NCI-H526 (cell line): ENCODE measurements at places on chromosomes 12 and 14.

DNA sequence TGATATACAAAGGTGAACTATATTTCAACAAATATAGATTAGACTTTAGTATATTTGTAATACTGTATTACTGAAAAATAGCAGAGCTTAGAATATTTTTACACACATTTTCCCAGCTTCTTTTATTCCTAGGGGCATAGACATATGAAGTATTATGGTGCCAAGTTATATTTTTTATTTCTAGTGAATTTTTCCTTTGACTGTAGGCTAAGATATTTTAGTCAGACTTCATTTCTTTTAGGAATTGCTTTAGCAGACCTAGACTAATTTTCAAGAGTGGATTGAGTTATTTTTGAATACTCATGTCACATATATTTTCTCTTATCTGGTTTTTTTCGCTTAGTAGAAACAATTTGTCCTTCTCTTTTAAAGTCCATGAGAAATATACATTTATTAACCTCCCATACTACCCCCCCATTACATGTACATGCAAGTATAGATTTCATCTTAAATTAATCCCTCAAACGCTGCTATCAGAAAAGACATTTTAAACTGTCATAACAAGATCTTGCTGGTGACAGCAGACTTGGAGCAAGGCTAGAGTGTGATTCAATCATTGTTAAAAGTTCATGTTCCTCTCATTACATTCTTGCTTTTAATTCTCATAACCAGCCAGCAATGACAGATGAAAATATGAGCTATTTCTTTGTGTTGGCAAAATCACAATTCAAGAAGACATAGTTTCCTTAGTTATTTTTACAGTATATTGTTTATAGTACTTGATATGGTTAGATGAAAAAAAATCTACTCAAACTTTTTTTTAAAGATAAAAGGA lies 456.1 kb downstream of the AEBP2 start:
- DNase-seq, result no peak

DNA sequence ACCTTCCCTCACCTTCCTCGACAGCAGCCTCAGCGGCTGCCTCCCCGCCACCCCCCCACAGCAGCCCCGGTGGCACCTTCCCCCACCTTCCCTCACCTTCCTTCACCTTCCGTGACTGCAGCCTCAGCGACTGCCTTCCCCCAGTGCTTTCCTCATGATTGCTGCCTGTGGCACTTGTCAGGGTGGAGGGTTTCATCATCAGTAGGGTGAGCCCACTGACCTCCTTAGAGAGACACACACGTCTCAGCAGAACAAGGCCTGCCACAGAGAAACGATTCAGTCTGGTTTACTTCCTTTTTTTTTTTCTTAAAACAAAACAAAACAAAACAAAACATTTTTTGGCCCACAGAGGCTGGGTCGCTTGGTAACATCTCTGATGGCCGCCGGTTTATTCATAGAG lies 75.0 kb downstream of the EP400 start:
- DNase-seq, result no peak

- DNase-seq, result no peak
Measured at GRCh38 chr12:54053003-54053750, 458 bp upstream of the HOXC4 start.

DNA sequence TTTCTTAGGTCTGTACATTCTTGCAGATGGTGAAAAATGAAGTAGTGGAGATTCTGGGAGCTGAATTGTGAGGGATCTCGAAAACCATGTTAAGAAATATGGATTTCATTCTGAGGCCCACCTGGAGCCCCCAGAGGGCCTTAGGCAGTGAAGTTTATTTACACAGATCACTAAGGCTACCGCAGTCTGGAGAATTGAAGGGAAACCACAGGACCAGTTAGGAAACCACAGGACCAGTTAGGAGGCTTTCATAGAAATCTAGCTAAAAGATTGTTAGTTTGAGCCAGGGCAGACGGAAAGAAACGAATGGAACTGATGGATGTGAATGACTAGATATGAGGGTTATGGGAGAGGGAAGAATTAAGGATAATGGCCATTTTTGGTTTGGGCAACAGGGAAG lies 7.2 kb downstream of the CBLN3 start:
- DNase-seq, result no peak

DNA sequence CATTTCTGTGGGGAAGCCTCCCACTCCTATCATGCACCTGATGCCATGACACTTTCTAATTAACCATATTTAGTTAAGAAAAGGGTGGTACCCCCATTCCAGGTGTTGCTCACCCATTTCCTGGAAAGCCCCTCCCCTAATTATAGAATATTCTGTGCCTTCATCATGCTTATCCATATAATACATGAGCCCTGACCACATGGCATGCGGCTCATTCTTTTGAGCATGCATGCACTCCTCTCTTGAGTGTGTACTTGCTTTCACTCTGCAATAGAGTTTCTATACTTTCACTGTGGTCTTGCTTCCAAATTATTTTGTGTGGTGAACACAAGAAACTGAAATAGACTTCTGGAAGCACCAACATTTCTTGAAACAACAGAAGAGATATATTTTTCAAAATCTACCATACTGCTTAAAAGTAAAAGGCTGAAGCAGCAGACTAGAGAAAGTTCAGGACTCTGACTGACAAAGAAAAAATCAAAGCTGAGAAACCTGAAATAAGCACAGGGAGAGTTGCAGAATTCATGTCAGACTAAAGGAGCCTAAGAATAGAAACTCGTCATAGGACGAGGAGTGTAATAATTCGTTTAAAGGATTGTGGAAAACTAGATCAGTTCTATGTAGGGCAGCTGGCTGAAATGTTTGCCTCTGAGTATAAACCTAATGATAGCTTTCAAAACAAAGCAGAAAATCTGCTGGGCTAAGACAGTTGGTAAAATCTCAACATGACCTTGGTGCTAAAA lies 144.8 kb downstream of the KITLG start:
- DNase-seq, result no peak

- DNase-seq, result no peak
Measured at GRCh38 chr12:19830446-19830845, 391.2 kb downstream of the AEBP2 start.

DNA sequence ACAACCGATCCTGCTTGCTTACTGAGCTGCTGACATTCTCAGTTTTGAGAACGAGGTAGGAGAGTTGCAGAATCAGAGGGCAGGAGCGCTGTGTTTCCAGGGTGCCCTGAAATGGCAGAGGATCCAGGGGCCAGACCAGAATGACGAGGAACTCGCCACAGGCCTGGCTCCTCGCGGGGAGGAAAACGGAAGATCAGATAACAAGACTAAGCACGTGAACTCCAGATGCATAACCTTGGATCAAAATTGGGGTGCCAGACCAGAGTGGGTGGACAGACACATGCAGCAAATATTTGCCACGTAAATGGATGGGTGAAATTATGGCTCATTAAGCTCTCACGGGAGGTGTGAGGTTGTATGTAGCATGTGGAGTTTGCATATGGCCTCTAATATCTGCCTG lies 46.5 kb downstream of the ELK3 start:
- peak; percentile 20 for DNase-seq

- DNase-seq, result no peak
Measured at GRCh38 chr12:31751085-31751484, 22.3 kb upstream of the AMN1 start.

- no peak for DNase-seq
Measured at GRCh38 chr14:26137161-26137560, 460.7 kb downstream of the NOVA1 start.

- no peak for DNase-seq
Measured at GRCh38 chr12:124814741-124815613, 48.7 kb downstream of the SCARB1 start.
